ENCODE measurements at places on chromosomes 7 and 10.

- no peak for DNase-seq
These were observed 45.4 kb downstream of the BLVRA start for GRCh38 chr7:43803865-43804264.

GRCh38 chr7:79515358-79515757 lies 61.9 kb upstream of the MAGI2 start:
- no peak for DNase-seq

GRCh38 chr10:112842832-112843360 lies 107.2 kb upstream of the TCF7L2 start:
- no peak for DNase-seq

DNA sequence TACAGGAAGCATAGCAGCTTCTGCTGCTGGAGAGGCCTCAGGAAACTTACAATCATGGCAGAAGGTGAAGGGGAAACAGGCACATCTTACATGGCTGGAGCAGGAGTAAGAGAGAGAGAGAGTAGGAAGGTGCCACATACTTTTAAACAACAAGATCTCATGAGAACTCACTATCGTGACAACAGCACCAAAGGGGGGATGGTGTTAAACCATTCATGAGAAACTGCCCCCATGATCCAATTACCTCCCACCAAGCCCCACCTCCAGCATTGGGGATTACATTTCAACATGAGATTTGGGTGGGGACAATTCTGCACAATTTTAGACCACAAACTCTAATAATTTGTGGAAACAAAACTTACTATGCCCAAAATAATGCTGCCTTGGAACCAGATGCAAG lies 16.8 kb upstream of the ARMC3 start:
- no peak for DNase-seq

- DNase-seq = peak; percentile 63
These were observed 285.1 kb downstream of the CCSER2 start for GRCh38 chr10:84613336-84614021.

DNA sequence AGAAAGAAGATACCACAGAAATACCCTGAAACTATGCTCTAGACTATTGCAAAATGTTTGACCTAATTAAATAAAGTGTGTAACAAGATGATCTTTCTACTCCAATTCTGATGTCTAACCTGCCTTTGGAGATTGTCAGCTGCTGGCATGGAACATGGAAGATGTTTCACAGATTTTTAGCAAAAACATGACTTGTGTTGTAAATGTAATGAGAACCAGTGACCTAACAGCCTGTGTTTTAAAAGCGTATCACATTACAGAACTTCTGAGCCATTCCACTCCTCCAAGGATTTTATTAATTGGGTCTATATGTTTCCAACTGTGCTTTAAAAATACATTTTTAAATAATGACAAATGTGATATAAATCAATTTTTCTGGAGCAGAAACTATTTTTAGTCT lies 526.3 kb upstream of the SEMA3D start:
- no peak for DNase-seq

DNA sequence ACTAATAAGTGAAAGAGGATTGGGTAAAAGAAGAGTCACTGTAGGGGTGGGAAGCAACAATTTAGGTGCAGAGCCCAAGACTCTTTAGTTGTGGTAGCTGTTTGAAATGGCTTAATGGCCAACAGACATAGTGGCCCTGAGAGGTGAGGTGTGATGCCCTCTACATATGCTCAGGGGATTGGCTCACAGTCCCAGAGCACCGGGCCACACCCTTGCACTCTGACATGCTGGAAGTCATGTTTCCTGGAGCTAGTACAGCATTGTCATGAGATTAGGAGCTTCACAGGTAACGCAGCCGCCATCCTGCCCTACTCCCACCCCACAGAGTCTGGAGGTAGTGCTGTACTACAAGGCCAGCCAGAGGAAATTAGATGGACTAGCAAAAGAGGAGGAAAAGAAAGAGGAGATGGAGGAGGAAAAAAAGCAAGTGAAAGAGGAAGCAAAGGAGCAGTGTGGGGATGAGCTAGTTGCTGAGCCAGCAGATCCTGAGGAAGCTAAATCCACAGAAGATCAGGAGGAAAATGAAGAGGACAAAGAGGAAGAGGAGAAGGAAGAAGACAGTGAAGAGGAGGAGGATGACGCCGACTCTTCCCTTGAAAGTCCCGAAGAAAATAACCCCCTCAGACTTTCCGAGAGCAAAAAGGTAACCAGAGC lies 14.8 kb upstream of the FLNC start:
- DNase-seq = no peak

DNA sequence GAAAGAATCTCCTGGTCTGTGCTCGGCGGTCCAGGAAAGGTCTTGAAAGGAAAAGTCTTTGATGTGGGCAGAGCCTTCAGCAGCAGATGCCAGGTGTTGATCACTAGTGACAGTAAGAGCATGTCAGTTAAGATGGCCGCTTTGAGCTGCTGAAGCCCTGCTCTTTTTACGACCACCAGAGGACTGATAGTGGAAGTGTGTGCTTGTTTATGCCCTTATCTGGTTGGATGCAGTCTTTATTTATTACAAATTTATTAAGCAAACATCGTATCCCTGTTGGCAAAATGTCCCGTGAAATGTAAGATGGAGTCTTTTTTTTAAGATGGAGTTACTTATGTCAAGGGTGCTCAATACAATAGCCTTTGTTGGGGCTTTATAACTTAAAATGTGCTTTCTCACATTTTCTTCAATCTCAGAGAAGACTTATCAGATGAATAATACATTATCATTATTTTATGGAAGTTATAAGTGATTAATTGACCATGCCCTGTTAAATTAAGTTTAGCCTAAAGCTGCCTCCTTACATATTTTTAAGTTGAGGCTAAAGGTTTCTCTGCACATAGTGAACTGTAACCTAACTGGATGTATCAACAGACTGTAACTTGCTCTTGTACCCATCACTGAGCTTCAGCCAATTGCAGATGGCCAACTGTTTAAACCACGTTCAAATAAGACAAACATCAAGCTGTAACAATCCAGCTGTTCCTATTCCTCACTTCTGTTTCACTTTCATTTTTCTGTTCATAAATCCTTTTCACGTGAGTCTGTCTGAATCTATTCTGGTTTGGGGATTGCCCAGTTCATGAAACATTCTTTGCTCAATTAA lies 97.4 kb upstream of the PIK3CG start:
- DNase-seq = no peak

DNA sequence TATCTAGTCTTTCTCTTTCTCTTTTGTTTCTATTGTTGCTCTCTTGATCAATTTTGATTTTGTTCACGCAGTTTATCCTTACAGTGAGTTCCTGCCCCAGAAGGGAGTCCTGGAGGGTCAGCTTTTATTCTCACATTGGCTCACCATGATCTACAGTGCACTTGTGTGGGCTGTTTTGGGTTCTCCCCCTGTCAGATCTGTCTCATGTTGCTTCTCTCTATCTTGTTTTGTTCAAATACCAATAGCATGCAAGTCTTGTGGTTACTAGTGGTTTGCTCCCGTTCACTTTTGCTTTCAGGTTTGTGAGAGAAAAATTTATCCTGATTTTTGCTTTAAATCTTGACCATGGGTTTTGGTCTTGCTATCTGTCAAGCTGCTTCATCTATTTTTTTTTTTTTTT lies 74.3 kb downstream of the PTN start:
- DNase-seq = no peak

GRCh38 chr10:125441151-125441550 lies 241.8 kb downstream of the TEX36 start:
- DNase-seq = no peak

GRCh38 chr10:71838264-71839211 lies 12.5 kb downstream of the PSAP start:
- DNase-seq = no peak

GRCh38 chr7:46832136-46832535 lies 749.8 kb downstream of the TNS3 start:
- no peak for DNase-seq

GRCh38 chr10:28385748-28386502 lies 83.1 kb upstream of the MPP7 start:
- no peak for DNase-seq

DNA sequence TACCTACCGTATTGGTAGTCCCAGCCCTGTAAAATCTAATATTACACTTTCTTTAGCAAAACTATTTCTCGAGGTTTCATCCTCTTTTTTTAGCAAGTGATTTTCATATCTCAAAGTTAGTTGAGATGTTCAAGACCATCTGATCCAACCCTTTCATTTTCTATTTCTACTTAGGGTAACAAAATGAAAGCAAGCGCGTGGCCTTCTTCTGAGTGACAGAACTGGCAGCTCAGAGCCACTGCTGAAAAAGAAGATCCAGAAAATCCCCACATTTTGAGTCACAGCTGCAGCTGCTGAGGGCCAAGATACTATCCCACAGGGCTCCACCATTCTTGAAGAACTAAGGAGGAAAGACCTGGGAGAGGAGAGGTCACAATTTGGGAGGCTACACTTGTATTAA lies 24.8 kb upstream of the ZNF800 start:
- DNase-seq = no peak
